ENCODE measurements at places on chromosomes 3 and 15. TPM values are rescaled to one million over a fixed set of nuclear protein-coding genes. Genes with fewer than 3 reads are reported as not detected.

Gene FES
- 31.7 TPM for total RNA-seq

Gene LRRC31
- total RNA-seq = not detected

DNA sequence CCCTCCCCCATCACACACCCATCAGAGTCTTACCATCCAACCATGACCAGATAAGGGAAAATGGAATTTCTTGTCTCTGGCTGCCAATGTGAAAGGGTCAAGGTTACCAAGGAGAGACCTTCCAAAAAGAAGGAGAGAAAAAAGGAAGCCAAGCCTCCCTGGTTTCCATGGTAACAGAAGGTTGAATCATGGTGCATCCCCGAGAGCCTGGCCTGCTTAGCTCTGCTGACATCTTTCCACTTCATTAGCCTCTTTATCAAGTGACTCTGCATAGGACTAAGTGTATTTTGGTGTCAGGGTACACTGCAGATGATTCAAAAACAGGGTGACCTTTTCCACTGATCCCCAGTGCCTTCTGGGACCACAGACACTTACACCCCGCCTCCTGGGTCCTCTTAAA is 225.7 kb upstream of the PPP2R3A start:
- DNase-seq = no peak

Gene CFAP91
- total RNA-seq = 6.2 TPM

Gene CCR3
- not detected for total RNA-seq

Measured in posterior vena cava (tissue), 2 donors.